Activated gamma-delta T cell (primary cell): ENCODE measurements at places on chromosomes 4 and X.

DNA sequence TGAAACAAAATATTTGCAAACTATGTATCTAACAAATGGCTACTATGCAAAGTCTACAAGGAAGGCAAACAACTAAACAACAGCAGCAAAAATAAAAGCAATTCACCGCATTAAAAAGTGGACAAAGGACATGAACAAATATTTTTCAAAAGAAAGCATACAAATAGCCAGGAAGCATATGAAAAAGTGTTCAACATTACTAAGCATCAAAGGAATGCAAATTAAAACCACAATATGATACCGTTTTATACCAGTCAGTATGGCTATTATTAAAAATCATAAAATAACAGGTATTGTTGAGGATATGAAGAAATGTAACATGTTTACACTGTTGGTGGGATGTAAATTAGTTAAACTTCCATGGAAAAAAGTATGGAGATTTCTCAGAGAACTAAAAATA lies 1106.7 kb downstream of the PDHA2 start:
- no peak for DNase-seq

DNA sequence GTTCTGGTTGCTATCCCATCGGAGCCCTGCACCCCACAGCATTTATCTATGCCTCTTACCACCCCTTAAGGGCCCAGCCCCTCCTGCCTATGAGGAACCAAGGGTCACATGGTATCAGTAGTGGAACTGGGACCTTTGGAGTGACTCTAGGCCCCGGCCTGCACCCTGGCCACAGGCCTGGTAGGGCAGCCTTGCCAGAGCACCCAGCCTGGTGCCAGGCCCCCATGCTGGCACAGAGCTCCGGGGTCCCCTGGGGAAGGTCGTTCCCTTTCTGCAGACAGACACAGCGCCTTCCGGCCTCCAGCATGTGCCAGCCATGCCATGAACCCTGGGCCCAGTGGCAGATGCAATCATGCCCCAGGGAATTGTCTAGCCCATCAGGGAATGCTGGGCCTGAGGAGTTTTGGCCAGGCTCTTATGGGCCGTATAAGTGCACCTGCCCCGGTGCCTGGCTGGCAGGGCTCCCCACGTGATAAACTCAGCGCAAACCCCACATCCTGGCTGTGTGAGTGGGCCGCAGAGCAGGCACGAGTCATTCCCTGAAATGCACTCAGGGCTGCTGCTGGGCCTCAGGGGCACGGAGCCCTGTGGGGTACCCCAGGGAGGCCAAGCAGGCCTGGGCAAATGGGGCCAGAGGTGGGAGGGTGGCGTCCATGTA lies 19.8 kb upstream of the ADD1 start:
- DNase-seq: no peak

GRCh38 chrX:42783451-42783850 lies 5.5 kb upstream of the PPP1R2C start:
- DNase-seq: no peak

DNA sequence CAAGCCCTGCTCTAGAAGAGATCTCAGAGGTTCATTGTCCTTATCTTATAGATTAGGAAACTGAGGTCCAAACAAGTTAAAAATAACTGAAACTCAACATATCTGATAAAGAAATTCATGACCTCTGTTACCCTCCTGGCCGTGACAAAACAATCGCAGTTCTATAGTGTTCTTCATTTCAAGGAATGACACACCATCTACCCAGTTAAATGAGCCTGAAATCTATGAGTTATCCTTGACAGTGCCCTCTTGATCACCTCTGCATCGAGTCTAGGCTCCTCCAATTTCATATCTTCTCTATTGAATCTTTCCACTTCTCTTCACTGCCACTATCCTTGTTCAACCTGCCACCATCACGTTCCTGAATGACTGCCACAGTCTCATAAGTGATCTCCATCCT lies 325.3 kb upstream of the TEX13C start:
- DNase-seq: no peak

DNA sequence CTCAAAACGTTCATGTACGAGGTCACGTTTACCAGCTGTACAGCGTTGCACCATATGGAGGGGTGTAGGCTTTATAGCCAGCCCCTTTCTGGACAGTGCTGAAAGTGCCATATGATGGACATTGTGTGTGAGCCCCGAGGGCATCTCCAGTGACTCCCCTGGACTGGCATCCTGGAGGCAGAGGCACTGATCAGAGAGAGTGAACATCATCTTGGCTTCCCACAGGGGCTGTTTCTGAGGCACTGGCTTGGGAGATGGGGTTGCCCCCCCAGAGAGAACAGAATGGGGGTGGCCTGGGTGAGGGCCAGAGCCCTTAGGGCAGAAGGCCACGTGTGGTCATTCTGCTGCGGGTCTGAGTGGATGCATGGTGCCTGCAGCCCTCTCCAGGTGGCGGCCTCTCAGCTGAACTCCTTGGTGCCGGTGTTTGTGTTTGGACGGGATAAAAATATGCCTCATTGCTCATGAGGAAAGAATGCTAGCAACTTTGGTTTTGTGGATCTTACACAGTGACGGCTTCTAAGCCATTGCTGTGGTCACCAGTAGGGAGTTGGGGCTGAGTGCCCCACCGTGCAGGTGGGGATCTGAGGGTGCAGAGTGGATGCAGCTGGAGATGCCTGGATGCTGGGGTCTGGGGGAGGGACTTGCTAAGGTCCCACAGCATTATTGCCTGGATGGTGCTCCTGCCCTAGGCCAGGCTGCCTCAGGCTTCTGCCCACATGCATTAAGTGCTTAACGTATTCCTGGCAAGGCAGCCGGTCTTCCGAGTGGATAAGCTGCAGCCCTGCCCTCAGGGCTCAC lies 3.4 kb downstream of the WFS1 start:
- no peak for DNase-seq

DNA sequence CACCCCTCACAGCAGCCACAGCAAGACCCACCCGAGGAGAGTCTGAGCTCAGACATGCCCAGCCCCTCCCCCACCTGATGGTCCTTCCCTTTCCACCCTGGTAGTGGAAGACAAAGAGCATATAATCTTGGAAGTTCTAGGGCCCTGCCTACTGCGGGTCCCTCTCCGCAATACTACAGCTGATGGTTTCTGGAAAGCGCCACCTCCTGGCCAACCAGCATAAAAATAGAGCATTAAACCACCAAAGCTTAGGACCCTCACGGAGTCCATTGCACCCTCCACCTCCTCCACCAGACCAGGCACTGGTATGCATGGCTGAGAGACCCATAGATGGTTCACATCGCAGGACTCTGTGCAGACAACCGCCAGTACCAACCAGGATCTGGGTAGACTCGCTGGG lies 78.2 kb downstream of the SH3BGRL start:
- no peak for DNase-seq

GRCh38 chrX:99909946-99910345 lies 500.1 kb downstream of the PCDH19 start:
- no peak for DNase-seq

- DNase-seq: no peak
Measured at GRCh38 chrX:47283015-47283771, 50.4 kb downstream of the USP11 start.

- no peak for DNase-seq
Measured at GRCh38 chr4:13605330-13605729, 22.2 kb downstream of the BOD1L1 start.

DNA sequence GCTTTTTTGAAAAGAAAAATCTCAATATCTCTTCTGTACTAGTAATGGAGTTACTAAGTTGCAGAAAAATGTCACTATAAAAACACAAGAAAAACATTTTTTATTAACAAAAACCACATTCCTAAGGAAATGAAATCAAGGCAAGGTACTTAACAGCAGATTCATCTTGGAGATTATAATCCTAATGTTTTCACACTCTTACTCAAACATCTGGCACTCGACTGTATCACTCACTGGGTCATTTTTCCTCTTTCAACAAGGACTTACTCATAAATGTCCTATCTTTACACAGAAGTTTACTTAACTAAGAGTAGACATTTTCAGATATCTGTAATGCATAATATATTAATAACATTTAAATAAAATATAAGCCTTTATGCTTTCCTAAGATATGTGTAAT lies 216.6 kb downstream of the NR3C2 start:
- no peak for DNase-seq

DNA sequence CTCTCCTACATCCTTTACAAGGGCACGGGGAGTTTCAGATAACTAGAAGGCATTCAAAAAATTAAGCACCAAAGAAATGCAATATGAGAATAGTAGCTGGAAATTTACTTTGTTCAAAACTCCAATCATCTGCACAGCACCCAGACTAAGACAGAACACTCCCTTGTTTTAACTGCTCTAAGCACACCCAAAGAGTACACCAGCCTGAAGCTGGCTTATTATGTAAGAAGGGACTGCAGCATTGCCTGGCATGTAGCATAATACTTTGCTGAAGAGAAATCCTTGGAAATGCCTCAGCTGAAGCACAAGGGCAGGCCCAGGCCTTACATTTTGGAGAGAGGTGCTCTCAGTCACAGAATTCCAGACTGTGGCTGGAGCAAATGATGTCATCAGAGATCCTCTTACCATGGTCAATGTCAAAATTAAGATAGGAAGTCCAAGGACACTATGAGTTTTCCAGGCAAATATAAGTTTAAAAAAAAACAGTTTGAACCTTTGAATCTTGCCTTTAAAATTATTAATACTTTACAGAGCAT lies 14.8 kb downstream of the ARHGEF6 start:
- no peak for DNase-seq

- DNase-seq: no peak
Measured at GRCh38 chrX:141814213-141814857, 23.8 kb upstream of the MAGEC3 start.

DNA sequence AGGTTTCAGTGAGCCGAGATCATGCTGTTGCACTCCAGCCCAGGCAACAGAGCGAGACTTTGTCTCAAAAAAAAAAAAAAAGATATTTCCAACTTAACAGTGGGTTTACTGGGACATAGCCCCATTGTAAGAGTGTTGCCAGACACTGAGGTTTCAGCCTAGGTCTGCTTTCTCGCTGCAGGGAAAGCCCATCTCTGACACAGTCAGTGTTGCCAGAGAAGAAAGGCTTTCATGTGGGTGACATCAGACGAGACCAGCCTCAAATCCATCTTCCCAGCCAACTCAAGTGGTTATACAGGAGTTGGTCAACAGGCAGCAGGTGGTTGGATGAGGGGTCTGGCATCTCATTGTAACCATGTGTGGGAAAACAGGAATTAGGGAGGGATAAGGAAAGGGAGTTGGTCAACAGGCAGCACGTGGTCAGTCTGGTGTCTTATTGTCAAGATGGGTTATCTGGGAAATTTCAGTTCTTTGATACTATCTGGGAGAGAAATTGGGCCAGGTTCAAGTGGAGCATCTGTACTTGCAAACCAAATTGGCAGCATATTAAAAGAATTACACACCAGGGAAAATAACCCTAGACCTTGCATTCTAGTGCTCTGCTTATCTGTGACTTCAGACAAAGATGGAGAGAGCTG lies 41.1 kb downstream of the NELFA start:
- DNase-seq: no peak

GRCh38 chr4:57494821-57495220 lies 384.6 kb upstream of the IGFBP7 start:
- no peak for DNase-seq

DNA sequence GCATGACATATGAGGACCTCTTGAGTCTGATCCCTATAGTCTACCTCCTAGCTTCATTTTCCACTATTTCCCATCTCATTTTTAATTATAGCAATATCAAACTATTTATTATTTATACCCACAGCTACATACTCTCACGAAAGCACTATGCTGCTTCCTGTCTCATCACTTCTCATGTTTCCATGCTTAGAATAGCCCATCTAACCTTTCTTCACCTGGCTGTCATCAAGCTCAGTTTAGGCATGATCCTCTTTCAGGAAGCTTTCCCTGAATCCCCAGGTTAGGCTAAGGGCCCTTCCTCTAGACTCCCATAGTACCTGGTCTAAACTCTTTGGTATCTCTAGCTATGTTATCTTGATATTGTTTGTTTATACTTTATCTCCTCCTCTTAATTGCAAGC lies 137.8 kb downstream of the TBC1D19 start:
- no peak for DNase-seq

- no peak for DNase-seq
Measured at GRCh38 chr4:165308606-165309005, 18.9 kb upstream of the MSMO1 start.

DNA sequence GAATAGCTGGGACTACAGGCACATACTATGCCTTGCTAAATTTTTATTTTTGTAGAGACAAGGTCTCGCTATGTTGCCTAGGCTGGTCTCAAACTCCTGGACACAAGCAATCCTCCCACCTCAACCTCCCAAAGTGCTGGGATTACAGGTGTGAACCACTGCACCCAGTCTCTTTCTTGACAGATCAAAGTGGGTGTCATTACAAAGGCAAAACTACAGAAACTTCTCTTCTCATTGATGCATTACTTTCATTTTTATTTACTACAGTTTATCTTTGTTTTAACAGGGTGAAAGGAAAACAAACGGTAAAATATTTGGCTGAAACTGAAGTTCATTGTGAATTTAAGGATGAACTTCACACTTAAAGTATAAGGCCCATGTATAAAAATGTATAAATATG lies 74.6 kb downstream of the NAF1 start:
- no peak for DNase-seq

GRCh38 chr4:74385386-74385785 lies 20.4 kb downstream of the EREG start:
- DNase-seq: no peak

GRCh38 chr4:95293014-95293413 lies 255.8 kb downstream of the UNC5C start:
- no peak for DNase-seq

- no peak for DNase-seq
Measured at GRCh38 chr4:137238456-137239162, 293.7 kb downstream of the PCDH18 start.

DNA sequence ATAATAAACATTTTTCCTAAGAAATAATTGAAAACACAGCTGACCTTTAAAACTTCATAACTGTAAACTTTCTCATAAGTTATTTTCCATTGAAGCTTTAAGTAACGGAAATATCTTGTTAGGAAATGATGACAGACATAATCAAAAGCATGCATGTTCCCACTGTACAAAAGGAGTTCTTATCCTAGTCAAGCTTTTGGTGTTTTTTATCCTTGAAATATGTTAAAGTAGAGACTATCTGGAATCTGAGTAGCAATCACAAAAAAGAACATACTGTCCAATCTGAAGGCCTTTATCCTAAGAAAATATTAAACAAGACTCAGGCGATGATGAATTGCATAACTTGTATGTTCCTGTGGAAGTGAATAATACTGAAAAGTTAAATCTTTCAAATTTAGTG lies 14.4 kb downstream of the GEMIN8 start:
- DNase-seq: no peak

DNA sequence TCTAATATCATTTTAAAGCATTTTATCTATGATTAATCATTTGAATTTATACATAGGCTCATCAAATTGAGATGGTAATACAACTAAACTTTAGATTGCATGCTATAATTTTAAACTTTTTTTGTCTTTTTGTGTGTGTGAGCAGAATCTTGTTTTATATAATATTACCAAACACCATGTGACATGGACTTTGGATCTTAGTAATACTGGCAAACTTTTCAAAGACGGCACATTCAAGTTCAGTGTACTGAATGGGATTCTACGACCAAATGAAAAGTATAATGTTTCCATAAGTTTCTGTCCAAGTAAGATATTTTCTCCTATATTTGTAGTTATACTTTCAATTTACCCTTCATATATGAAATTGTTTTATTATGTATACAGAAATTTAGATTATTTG lies 116.0 kb downstream of the CFAP47 start:
- DNase-seq: no peak

GRCh38 chr4:163486321-163486720 lies 8.2 kb upstream of the TMA16 start:
- no peak for DNase-seq
